ENCODE measurements at places on chromosomes 5 and 9.

- no peak for DNase-seq
These were observed 141.4 kb upstream of the PANK3 start for GRCh38 chr5:168720575-168720974.

GRCh38 chr9:92140074-92140753 is 25.0 kb upstream of the SPTLC1 start:
- DNase-seq: peak; percentile 63

DNA sequence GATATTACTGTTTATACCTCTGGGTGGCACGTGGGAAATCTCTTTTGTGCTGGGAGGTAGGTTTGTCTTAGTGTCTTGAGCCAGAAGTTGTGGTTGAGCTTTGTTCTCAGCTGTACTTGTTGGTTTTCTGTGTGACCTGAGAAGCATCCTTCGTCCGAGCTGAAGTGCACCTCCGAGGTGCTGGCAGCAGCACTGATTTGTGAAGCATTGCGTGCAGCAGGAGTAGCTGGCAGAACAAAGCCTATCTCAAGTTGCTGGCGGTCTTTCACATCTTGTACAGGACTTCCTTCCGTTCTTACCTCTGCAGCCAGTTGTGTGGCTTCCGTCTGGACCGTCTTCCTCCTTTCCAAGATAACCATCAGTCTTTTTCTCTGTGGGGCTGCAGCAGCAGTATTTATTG is 4.3 kb downstream of the PRRC2B start:
- DNase-seq: peak; percentile 43

DNA sequence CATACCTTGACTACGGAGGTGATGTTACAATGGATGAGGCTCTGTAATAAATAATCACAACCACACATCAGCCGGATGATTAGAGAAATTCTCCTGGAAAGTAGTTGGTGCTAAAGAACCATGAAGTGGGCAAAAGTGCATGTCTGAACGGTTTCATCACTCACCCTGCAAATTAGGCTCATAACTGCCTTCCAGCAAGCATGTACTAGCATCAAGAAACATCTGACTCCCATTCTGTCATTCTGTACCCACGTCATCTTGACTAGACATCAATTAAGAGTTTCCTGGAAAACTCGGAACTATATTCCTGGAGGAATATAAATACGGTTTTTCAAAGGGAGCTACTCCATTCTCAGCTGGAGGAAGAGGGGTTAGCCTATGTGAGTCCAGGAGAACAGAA is 52.2 kb downstream of the HSD17B3 start:
- no peak for DNase-seq
